T-helper 1 cell (primary cell): ENCODE measurements at places on chromosomes 3 and 15.

DNA sequence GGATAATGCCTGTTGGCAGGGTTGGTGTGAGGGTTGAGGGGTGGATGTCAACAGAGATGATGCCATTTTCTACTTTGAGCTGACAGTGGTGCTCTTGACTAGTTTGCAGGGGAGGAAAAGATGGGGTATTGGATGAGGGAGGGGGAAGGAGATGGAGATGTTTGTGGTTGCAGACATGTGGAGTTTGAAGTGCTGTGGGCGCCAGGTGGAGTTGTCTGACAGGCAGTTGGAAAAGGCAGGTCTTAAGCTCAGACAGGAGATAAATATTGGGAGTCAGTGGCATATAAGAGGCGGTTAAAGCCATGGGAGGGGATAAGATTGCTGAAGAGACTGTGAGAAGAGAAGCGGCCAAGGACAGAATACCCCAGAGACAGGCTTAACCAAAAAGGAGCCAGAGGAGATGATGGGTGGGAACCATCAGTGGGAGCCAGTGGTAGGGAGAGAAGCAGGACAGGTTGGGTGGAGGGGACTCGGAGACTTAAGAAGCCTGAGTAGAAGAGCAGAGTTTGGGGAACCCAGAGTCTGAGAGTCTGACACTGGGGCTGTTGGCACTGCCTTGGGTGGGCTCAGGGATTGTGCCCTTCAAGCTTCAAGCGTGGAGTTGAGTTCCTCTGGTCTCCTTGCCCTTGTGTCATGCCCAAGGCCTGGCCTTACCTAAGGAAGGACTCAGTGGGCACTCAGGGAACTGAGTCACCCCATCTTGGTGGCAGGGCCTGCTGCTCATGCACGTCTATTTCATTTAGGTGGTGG, 13.9 kb downstream of the COPG1 start:
- DNase-seq = no peak

- DNase-seq = peak; percentile 60
Measured at GRCh38 chr3:5198986-5199731, 11.7 kb downstream of the EDEM1 start.

GRCh38 chr3:61595288-61595687, 33.9 kb downstream of the PTPRG start:
- DNase-seq = no peak

- DNase-seq = no peak
Measured at GRCh38 chr15:67820122-67820991, 5.0 kb upstream of the SKOR1 start.

- no peak for DNase-seq
Measured at GRCh38 chr15:27410996-27411605, 440.1 kb downstream of the GABRG3 start.

DNA sequence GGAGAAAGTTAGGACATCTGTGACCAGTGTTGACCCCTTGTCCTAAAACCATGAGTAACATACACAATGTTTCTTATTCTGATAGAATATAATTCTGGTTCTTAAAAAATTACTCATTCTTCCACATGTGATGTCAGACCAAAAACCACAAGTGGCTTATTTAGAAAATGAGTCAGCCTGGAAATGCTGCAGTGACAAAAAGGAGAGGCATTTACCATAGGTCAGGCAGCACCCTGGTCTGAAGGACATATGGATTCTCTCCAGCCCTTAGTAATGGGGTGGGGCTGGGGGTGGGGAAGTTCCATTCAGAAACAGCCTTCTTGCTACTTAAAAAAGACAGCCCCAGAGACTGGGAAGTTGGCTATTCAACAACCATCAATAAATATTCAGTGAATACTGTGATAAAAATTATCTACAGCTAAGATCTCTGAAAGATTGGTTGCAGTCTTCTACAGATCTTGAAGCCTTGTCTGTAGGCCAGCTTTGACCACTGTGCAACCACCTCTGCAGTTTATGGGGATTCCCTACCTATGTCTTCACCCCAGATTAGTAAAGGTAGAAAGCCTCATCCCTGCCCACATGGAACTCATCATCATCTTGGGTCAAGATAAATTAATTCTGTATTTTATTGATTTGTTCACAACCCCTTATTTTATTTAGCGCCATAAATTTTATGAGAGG, 34.9 kb upstream of the TIMP4 start:
- no peak for DNase-seq

- DNase-seq = no peak
Measured at GRCh38 chr3:44974416-44974815, 1.6 kb downstream of the ZDHHC3 start.

DNA sequence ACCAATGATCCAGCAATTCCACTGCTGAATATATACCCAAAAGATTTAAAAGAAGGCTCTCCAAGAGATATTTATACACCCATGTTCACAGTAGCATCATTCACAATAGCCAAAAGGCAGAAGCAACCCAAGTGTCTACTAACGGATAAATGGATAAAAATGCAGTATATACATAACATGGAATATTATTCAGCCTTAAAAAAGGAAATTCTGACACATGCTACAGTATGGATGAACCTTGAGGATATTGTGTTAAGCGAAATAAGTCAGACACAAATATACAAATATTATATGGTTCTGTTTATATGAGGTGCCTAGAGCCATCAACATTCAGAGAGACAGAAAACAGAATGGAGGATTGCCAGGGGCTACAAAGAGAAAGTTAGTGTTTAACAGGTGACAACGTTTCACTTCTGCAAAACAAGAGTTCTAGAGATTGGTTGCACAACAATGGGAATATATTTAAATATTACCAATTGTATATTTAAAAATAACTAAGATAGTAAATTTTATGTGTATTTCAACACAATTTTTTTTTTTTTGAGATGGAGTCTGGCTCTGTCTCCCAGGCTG, 69.4 kb downstream of the STAG1 start:
- no peak for DNase-seq

DNA sequence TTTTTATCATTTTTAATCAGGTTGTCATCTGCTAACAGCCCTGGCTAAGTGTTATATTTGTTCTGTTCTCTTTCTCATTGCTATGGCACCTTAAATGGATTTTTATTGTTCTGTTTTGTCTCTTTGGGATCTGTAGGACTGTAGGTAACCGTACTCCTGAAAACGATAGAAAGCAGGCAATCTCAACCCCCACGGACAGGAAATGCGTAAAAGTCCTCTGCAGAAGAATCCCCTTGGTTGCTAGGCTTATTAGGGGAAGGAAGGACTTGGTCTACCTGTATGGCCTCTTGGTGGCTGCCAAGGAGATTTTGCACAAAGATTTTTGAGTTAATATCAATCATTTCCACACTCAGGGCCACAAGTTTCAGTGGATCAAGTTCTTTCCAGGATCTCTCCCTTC, 571.9 kb upstream of the ZNF385D start:
- DNase-seq = no peak

DNA sequence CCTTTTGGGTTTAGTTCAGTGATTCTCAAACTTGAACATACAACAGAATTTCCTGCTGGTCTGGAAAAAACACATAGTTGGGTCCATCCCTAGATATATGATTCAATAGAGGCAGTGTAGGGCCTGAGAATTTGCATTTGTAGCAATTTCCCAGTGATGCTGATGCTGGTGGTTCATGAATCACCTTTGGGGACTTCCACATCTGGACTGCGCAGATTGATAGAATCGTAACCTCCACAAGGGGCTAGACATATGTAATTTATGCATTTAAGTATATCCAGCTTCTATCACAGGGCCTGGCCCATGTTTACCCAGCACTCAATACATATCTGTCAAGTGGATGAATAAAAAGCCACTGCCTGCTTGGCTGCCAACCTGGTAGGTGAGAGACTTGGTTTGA, 33.8 kb upstream of the SUCLG2 start:
- no peak for DNase-seq

GRCh38 chr15:55917881-55918296, 75.5 kb downstream of the NEDD4 start:
- DNase-seq = no peak

DNA sequence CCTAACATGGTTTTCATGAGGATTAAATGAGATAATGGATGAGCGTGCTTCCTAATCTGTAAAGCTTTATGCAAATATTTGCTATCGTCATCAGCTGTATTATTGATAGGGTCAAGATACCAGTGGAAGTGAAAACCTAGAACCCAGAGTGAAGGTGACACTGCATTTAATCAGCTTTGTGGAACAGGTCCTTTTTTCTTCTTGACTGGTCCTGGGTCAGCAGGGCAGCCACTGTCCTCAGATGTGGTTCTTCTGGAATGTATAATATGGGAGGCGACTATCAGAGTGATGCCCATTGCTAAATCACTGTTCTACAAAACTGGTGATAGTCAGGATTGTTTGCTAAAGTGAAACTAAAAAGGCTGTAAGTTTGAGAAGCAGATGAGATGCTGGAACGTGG, 41.4 kb downstream of the SORD start:
- DNase-seq = no peak

DNA sequence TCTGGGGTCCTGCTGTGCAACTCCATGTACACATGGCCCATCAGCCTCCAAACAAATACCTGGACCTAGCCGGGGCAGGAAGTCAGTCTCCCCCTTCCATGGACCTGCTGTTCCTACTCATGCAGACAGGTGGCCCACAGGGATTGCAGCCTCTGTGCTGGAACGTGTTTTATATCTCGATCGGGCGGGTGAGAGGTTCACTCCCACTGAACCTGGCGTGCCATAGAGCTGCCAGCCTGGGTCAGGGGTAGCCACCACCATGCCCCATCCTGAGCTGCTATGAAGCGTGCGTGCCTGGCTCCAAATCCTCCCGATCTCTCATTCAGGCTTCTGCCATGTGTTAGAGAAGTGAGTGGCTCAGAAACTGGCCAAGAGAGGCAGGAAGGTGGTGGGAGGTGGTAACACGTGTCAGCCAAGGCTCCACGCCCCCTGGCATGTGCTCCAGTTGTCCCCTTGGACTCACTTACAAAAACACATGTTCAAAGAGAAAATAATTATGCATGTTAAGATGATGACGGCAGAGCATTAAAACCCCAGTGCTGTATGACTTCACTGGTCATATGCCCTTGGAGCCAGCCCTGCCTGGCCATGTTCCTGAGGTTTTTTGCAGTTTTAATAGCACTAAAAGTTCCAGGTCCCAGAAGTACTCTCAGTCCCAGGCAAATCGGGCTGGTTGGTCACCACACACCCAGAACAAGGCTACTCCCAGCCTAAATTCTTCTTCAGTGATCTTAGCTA, 30.6 kb downstream of the CTSH start:
- no peak for DNase-seq

- DNase-seq = no peak
Measured at GRCh38 chr3:13046569-13047274, 26.5 kb downstream of the IQSEC1 start.

DNA sequence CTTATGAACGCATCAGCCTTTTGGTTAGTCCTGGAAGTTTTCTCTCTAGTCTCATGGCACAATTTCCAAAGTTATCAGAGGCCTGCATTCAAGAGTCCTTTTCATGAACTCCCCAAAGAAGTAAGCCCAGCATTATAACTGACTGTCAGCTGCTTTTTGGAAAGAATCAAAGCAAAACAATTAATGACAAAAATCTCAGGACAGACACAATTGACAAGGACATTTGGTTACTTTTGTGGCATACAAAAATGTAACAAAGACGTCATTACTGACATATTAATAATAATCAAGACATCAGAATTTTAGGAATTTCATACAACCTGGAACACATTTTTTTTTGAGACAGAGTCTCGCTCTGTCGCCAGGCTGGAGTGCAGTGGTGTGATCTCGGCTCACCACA, 21.2 kb downstream of the KATNBL1 start:
- DNase-seq = no peak

DNA sequence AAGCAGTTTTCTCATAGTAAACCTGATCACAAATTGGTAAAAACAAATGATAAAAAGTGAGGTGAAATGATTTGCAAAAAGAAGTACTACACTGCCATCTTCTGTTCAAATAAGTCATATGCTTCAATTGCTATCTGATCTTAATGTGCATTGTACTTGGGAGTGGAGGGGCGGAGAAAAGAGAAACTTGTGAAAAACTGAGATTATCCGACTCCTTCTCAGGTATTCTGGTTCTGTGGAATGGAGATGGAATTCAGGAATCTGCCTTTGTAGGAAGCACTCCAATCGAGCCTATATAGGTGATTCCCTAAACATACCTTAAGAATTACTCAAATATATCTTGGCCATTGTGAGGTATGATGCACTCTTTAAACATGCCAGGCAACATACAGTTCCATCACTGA, 180.6 kb downstream of the CHL1 start:
- no peak for DNase-seq

GRCh38 chr15:97750060-97750459, 210.4 kb upstream of the ARRDC4 start:
- DNase-seq = no peak

- DNase-seq = no peak
Measured at GRCh38 chr3:31724651-31725050, 191.9 kb downstream of the STT3B start.

GRCh38 chr3:161894657-161895056, 398.0 kb downstream of the OTOL1 start:
- no peak for DNase-seq

DNA sequence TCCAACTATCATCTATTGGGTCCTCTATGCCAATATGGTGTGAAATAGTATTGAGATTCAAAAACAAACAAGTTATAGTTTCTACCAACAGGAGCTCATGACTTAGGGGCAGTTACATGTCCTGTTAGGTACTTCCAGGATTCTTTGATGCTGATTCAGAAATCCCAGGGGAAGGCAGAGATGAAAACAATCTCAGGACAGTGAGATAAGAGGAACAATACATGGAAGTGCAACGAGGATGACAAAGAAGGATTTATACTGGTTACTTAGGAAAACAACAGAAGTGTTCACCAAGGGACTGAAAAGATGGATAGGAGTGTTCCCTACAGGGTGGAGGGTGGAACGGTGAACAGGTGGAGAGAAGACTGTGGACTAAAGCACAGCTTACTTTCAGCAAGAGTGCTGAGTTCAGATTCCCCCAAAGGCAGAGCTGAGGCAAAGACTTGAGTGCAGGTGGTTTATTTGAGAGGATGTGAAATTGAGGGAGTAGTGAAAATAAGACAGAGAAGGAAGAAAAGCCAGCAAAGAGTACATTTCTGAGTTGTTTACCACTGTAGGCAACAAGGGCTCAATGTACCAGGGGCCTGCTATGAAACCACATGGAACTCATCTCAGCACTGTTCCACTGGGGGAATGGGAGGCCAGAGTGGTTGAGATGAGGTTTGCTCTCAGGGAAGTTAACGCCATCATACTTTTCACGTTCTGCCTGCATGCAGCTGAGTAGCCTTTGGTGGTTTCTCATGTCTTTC, 68.1 kb downstream of the TRIM69 start:
- no peak for DNase-seq

DNA sequence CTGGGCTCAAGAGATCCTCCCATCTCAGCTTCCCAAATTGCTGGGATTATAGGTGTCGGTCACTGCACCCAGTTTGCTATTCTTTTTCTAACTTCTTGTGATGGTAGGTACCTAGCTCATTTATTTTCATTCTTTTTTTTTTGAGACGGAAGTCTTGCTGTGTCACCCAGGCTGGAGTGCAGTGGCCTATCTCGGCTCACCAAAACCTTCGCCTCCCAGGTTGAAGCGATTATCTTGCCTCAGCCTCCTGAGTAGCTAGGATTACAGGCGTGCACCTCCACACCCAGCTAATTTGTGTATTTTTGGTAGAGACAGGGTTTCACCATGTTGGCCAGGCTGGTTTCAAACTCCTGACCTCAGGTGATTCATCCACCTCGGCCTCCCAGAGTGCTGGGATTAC, 30.1 kb upstream of the RAD51 start:
- DNase-seq = no peak

GRCh38 chr3:165347526-165347925, 151.3 kb upstream of the SLITRK3 start:
- no peak for DNase-seq
